Smooth muscle cell of the pulmonary artery (primary cell): ENCODE measurements at places on chromosomes 5 and 9. TPM values are rescaled to one million over a fixed set of nuclear protein-coding genes. Genes with fewer than 3 reads are reported as not detected.

ZNF883 gene
- total RNA-seq = 3.2 and 3.3 TPM in 2 replicates

KLF9 gene
- total RNA-seq = 29.6 and 53.2 TPM in 2 replicates

SPATA24 gene
- total RNA-seq = 4.8 and 5.7 TPM in 2 replicates

PHF24 gene
- 0.07 and 0.10 TPM in 2 replicates for total RNA-seq

DNAH5 gene
- total RNA-seq = 0.20 and 0.43 TPM in 2 replicates

SH2D3C gene
- 0.10 and 2.2 TPM in 2 replicates for total RNA-seq

SLC38A9 gene
- 24.6 and 29.1 TPM in 2 replicates for total RNA-seq

ARL14EPL gene
- total RNA-seq = not detected in 2 replicates

CTSL gene
- 167 and 478 TPM in 2 replicates for total RNA-seq

SPATA31A3 gene
- not detected in 2 replicates for total RNA-seq

PLAC8L1 gene
- 0.20 and 0.52 TPM in 2 replicates for total RNA-seq

IPO11 gene
- 32.0 and 32.4 TPM in 2 replicates for total RNA-seq

KCNIP1 gene
- total RNA-seq = not detected in 2 replicates

PCDHB4 gene
- 0.20 and 0.59 TPM in 2 replicates for total RNA-seq

HACD4 gene
- total RNA-seq = 2.0 and 5.0 TPM in 2 replicates

LCN1 gene
- 0.20 and 0.43 TPM in 2 replicates for total RNA-seq

RANBP3L gene
- total RNA-seq = 0.07 TPM in 2 replicates

ECSCR gene
- total RNA-seq = 2.2 and 4.4 TPM in 2 replicates
